Activated CD4-positive, alpha-beta T cell treated with anti-CD3 and anti-CD28 coated beads, Interleukin-2, amount 50 U/mL, for 24 hours (primary cell): ENCODE measurements at places on chromosomes 11 and 22.

DNA sequence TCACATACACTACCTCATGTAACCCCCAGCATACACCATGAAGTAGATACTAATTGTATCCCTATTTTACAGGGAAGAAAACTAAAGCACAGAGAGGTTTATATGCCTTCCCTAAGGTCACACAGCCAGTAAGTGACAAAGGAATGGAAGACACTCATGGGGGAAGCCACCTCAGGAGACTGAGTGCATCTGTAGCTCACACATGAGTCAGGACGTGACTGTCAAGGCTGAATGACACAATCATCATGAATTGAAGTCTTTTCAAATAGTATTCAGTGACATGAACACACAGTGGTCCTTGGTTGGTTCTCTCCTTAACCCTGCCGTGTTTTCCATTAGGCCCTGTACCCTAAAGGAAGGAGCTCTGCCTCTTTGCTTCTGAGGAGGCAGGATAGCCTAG is 463.0 kb downstream of the NTM start:
- DNase-seq, result no peak

- DNase-seq, result no peak
Observed at GRCh38 chr11:47125083-47125482, 51.6 kb downstream of the ARFGAP2 start.

DNA sequence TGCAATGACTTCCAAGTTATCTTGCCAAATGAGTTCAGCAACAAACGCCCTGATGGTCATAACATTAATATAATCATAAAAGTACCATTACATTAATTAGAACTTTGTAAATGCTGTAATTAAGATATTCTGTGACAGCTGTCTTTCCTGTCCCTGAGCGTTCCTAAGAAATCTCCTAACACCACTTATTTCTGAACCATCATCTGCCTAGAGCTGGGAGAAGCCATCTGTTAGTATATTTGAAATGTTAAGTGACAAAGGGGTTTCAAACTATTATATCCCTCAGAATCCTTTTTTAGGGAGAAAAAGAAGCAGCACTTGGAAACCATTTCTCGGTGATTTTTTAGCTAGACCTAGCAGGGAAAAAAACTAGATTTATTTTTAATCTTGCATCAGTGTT is 657.5 kb downstream of the FAM181B start:
- DNase-seq, result no peak

DNA sequence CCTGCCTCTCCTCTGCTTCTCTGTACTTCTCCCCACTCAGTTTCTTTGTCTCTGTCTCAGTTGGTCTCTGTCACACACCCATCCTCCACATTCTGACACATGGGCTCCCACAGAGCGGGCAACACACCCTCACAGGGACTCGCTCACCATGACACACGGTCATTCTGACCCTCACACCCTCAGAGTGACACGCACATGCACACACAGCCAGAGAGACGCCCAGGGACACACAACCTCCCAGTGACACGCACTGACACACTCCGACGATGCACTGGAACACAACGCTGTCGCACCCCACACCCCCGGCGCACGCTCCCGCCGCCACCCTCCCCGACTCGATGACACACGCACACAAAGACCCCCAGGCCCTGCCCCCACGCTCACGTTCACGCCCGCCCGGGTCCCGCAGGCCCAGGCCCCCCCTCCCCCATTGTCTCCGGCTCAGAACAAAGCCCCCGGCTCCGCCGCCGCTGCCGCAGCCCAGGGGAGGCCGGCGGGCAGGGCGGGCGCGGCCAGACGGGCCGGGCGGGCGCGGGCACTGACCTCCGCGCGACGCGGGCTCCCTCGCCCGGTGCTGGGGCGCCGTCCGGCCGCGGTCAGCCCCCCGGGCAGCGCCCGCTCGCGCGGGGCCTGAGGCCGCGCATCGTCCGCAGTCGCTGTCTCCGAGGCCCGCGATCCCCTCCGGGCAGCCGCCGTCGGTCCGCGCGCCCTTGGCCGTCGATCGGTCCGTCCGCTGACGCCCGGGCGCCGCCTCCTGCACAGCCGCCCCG is 404 bp downstream of the DCHS1 start:
- no peak for DNase-seq

DNA sequence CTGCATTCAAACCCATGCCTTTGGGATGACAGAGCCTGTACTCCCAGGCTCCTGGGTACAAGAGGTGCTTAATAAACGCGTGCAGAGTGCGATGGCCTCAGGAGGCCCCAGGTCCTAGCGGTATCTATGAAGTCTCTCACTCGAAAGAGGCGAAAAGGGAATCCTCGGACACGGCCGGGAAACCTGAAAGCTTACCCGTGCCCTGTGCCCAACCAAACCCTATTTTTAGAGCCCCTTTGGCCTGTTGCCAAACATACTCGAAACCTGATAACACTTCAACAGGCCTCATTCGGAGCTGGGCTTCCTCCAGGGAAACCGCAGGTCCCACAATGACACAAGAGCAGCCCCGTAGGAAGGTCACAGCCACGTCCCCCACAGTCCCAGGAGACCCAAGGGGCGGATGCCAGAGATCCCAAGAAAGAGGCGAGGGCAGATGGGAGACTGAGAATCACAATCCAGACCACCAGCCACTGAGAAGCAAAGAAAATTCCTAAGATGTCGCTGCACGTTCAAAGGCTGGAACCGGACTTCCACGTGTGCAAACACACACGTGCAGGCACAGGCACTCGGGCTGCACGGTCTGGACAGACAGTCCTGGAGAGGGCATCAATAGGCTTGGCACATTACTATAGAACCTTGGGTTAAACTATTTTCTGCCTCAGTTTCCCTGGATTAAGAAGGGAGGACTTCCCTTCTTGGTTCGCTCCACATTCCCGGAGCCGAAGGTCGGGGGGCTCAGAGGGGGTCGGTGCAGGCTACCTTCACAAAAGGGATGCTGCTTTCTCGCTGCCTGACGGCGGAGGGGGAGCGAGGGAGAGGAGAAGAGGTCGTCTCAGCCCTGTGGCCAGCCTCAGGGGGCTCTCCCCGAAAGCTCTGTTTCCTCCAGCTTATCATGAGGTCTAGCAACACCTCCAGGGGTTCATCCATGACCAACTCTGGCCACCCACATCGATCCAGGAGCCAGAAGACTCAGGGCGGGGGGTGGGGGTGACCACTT is 8.2 kb downstream of the PDGFB start:
- DNase-seq, result peak; percentile 19

DNA sequence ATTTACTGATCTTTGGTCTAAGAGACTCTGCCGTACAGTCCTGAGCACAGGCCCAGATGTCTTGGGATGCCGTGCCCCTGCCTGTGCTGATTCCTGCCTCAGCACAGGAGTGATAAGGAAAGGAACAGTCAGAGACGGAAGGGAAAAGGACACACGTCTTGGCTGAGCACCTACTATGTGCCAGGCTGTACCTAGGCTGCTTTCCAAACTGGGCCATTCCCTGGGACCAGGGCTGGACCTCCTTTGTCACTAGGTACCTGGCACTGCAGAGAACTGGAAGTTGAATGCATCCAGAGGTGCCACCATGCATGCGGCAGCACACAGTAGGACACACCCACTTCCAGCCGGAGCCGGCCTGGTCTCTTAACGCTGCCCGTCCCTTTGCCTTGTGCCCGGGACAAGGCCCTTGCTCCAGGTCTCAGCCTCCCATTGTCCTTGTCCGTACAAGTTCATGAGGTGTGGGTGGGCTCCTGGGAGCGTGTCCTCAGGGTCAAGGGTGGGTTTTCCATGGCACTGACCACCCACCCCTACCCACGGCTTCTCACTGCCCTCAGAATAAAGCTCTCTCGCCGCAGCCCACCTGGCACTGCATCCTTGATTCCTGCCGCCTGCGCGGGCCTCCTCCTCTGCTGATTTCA is 1.1 kb upstream of the SSTR3 start:
- no peak for DNase-seq

- DNase-seq, result no peak
Observed at GRCh38 chr11:81380395-81380794, 1353.3 kb downstream of the FAM181B start.

DNA sequence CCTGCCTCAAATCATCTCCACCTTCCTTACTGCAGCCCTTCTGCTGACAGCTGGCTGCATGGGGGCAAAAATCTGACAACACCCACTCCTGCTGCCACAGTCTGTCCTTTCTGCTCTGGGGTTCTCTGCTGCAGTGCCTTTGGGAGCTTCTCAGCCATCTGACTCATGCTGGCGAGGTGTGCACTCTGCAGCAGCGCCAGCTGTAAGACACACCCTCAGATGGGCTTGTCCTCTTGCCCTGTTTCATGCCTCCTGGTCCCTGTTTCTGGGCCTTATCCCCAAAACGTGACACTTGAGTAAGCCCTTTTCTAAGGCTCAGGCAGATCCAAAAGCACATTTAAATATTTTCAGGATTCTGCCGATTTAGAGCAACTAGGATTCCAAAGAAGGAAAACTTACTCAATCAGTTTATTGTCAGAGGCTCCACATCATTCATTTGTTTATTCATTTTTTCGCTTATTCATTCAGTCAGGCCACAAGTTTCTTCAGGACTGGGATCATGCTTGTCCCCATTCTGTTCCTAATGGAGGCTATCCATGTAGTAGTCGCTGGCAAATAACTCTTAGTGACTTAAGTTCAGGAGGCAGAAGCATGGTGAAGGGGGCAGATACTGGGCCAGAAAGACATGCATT is 60.2 kb downstream of the SMIM38 start:
- DNase-seq, result no peak

DNA sequence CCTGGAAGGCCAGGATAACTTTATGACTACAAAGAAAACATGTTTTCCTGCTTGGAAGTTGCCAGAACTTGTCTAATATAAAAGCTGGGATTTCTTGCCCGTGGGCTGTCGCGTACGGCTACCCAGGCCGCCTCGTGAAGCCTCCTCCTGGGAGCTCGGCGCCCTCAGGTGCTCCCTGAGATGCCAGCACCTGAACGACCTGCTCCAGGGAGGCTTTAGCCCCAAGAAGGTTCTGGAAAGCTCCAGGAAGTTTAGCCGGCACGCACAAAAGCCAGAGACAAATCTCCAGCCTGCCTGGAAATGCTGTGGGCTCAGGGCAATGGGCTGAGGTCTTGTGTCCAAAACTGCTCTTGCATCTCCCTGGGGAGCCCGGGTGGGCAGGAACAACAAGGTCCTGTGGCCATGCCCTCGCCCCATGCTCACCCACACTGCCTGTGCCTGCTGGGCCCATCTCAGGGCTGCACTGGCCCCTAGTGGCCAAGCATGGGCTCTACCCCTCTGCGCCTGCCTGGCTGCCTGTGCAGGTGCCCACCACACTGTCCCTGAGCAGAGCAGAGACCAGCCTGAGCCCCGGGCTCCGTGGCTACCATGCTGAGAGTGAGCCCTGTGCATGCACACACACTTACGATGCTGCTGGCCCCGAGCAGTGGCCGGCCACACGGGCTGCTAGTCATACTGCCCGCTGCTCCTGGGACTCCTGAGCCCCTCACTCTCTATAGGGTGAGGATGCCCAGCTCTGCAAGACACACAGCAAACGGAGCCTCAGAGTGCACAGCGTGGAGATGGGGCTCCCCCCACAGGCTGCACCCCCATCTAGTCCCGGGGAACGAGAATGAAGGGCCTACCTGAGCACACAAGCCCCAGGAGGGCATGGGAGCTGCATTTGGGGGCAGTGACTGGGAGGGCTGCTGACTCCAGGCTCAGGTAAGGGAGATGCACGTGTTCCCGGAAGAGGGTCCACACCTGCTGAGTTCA is 4.9 kb upstream of the CELSR1 start:
- DNase-seq, result peak; percentile 62

GRCh38 chr11:70244698-70245097 is 25.8 kb upstream of the PPFIA1 start:
- no peak for DNase-seq

GRCh38 chr11:134257101-134257500 is 3.7 kb downstream of the ACAD8 start:
- DNase-seq, result no peak

GRCh38 chr11:29781268-29781667 is 235.6 kb downstream of the KCNA4 start:
- no peak for DNase-seq

- no peak for DNase-seq
Observed at GRCh38 chr11:93291110-93291509, 39.4 kb upstream of the DEUP1 start.

- DNase-seq, result no peak
Observed at GRCh38 chr11:134398644-134399292, 13.3 kb downstream of the B3GAT1 start.

DNA sequence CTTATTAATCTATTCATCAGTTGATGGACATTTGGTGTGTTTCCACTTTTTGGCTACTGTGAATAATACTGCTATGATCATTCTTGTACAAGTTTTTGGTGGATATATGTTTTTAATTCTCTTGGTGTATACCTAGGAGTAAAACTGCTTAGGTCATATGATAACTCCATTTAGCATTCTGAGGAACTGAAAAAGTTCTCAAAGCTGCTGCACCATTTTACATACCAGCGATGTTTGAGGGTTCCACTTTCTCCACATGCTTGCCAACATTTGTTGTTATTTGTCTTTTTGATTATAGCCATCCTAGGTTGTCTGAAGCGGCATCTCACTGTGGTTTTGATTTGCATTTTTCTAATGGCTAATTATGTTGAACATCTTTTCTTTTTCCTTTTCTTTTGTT is 4.1 kb upstream of the ACER3 start:
- DNase-seq, result no peak

DNA sequence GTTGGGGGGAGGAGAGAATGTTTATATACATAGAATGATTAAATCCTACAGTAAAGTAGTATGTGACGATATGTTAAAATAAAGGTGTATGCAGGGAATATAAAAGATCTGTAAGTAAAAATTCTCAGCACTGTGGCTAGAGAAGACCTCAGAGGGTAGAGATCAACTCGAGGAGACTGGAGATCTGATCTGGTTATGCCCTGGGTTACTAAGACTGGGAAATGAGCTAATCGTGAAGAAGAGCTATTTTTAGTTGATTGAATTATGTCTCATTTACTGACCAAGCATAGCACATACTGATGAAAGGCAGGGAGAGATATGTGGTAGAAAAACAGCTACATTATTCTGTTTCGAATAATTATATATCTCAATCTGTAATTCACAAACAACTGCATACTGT is 42.8 kb upstream of the ALKBH3 start:
- DNase-seq, result no peak

GRCh38 chr11:111526501-111526900 is 11.9 kb downstream of the HOATZ start:
- DNase-seq, result no peak

GRCh38 chr11:118437208-118438125 is 1.2 kb downstream of the KMT2A start:
- DNase-seq, result no peak

DNA sequence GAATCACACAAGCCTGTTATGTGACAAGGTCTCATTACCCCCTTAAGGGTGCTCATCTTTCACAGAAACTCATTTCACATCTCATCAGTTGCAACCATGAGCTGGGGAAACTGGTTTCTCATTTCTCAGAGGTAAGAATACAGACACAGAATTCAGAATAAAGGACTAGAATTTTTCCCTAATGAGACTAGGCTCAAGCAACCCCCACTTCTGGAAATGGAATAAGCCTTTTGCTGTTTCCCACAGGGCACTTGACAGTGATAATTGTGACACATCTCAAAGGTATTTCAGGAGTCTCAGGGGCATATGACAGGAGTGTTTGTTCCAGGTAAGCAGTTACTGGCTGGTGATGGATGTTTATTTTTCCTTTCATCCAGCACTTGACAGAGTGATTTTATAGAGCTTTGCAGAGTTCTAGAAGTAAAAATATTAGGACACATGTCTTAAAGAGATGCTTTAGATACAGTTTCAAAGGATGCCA is 112.9 kb upstream of the DDI1 start:
- DNase-seq, result no peak
